ENCODE measurements at places on chromosomes 1 and 21.

DNA sequence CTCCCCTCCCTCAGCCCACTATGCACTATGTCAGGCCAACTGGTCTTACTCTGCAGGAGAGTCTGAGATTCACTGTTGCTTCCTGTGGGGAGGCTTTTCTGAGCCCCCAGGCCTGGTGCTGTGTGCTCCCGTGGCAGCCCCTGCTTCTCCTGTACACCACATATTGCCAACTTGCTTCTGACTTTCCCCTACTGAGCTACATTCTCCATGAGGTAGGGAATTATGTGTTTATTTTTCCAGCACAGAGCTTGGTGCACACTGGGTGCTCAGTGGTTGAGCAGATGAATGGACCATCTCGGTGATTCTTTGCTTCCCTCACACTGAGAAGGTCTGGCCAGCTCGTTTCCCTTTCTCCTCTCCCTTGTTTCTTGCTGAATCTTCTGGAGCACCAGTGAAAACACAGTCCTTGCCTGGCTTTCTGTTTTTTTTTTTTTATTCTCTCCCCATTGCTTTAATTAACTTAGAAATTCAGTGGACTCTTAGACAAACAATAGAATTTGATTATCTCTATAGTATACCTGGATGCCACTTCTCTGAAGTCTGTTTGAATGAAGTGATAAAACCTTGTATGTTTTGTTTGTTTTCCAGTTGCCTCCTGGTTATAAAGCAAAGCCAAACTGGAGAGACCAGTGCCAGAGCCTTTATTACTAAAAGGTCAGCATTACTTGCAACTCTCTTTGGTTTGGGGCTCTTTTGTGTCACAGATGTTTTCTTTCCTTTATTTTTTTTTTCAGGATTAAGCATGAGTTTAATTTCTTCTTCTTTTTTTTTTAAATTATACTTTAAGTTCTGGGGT is 50.3 kb upstream of the CNIH3 start:
- no peak for DNase-seq

DNA sequence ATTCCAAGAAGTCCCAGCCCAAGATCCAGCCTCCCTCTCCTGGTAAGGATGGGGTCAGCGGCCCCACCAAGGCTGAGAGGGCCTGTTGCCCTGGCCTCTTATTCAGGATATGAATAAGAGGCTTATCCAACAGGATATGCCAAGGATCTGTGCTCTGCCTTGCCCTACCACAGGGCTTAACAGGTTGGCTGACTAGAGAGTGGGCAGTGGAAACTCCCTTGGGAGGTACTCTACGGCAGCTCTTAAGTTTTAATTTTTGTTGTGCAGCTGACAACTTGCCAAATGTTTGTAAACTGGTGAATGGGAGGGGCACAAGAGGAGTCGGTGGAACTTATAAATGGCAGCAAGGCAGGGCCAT is 16.5 kb upstream of the PIGV start:
- no peak for DNase-seq

DNA sequence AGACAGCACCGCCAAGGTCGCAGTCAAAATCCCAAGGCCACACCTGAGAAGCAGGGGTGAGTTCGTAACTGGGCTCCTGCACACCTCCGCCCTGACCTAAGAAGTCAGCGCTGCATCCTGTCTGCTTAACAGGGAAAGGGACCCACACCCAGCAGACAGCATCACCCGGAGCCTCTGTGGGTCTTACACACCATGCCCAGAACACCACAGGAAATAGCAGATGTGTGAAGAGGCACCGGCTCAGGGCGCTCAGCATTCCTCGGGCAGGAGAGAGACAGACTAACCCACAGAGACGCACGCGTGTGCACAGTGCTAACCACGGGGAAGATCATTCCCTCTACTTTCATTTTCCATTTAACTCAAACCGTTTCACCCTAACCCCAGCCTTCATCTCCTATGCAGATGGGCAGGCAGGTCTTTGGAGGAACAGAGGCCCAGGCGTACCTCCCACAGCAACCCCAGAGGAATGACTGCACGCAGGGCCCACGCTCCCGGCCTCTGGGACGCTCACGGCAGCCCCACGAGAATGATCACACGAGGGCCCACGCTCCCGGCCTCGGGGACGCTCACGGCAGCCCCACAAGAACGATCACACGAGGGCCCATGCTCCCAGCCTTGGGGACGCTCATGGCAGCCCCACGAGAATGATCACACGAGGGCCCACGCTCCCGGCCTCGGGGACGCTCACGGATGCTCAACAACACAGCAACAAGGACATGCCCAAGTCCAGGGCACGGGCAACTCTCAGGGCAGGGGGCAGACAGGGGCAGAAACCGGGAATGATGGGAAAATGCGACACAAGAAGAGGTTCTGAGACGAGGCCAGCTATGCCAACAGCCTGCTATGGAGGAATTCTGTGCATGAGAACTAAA is 20.9 kb downstream of the POFUT2 start:
- no peak for DNase-seq

DNA sequence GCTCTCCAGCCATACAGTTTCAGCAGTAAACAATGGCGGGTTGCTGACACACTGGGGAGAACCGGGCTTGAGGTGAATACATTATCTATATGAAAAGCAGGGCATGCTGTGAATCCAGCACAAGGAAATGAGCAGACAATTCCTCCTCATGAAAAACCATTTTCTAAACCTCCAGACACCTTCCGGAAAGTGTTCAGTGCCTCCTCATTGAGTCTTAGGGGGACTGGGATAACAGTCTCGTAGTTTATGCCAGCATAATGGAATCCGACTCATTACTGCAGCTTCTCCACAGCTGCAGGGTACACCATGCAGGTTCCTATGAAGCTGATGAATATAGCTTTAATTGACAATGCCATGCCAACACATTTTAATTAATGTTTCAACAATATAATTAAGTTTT is 284.1 kb downstream of the BACH1 start:
- DNase-seq: no peak

DNA sequence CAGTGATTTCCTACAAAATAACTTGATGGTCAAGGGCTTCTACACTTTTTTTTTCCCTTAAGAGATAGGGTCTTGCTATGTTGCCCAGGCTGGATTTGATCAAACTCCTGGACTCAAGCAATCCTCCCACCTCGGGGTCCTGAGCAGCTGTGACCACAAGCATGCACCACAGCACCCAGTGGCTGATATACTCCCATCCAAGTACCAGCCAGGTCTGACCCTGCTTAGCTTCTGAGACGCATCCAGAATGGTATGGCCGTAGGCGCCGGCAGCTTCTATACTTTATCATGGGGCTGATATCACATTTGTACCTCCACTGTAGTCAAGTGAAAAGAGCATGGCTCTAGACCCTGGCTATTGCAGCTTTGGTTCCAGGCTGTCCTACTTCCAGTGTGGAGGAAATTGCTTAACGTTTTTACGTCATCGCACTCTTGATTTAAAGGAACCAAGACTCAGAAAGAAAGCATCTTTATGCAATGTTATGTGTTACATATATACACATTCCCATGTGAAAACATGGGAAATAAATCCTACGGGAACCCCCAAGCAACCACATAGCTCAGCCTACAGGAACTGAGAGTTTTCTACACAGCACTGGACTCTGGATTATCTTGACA is 39.5 kb downstream of the PDPN start:
- no peak for DNase-seq

DNA sequence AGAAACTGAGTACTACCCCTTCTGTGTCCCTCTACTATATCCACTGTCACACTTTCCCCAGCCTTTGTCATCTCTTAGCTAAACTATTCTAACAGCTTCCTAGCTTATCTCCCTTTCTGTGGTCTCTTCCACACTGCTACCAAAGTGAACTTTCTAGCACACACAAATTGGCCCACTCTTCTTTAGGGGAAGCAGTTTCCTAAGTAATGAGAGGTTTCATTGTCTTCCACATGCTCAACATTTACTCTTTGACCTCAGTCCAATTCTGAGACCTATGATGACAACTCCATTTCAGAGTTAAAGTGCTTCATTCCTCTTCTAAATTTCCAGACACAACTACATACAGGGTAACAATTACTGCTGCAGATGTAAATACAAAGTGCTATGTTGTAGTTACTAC is 32.9 kb downstream of the SCYL3 start:
- DNase-seq: no peak

GRCh38 chr1:212121779-212122178 is 86.2 kb downstream of the DTL start:
- no peak for DNase-seq
